ENCODE measurements at places on chromosomes 5 and 9.

DNA sequence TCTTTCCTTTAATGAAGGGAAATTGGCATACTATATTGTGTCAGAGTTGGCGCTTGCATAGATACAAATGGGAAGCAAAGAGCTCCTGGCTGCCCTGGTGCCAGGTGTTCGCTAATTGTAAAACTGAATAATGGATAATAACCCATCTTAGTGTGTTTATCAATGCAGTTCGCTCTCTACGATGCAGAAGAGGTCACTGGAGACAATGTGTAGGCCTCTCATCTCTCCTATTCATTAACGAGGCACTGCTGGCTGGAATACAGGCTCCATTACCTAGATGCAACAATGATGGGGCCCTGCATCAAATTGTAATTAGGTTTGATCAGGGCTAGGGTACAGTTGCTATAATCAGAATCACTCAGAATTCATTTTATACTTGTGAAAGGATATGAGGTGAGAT is 171.0 kb downstream of the RMI1 start:
- no peak for DNase-seq

GRCh38 chr5:164377746-164378145 is 872.3 kb downstream of the MAT2B start:
- no peak for DNase-seq

DNA sequence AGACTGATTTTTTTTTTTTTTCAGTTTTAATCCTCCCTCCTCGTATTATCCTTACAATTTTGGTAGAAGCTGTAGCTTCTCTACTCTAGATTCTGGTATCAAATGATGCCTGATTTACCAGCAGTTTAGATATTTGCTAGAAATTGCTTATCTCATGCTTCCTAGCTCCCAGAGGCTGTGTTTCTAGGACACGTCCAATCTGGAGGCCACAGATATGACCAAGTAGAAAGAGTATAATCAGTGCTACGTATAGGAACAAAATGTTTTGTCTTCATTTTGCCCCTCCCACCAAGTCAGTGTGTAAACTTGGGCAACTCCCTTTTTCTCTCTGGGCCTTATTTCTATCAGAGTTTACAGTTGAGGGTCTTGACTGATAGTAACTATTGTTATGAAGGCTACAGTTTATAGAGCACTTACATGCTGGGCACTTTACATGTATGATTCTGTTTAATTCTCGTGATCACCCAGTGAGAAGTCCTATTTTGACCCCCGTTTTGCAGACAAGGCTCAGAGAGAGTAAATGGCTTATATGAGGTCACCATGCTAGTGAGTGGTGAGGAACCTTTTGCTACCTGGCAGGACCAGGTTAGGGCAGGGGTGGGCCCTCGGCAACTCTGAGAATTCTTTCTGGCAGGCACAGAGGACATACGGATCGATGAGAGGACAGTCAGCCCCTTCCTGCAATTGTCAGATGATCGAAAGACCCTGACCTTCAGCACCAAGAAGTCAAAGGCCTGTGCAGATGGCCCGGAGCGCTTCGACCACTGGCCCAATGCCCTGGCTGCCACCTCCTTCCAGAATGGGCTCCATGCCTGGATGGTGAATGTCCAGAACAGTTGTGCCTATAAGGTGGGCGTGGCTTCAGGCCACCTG is 7.6 kb downstream of the HDHD3 start:
- no peak for DNase-seq

DNA sequence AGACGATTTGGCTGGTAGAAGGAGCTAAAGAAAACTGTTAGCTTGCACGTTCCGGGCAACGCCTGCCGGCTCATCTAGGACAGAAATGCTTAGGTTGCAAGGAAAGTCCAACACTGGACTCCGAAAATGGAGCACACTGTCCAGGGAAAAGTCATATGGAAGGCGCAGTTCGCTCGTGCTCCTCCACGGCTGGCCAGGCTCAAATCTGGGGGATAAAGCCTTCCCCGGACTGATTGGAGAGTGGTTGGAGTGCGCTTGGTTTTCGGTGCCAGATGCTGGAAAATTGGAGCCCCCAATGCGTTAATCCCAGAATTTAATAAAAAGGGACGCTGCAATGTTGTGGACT is 955 bp downstream of the CDH6 start:
- DNase-seq, result no peak
